CD4-positive, alpha-beta T cell treated with Interleukin-15 for 4 hours (primary cell): ENCODE measurements at places on chromosomes 2 and 18.

DNA sequence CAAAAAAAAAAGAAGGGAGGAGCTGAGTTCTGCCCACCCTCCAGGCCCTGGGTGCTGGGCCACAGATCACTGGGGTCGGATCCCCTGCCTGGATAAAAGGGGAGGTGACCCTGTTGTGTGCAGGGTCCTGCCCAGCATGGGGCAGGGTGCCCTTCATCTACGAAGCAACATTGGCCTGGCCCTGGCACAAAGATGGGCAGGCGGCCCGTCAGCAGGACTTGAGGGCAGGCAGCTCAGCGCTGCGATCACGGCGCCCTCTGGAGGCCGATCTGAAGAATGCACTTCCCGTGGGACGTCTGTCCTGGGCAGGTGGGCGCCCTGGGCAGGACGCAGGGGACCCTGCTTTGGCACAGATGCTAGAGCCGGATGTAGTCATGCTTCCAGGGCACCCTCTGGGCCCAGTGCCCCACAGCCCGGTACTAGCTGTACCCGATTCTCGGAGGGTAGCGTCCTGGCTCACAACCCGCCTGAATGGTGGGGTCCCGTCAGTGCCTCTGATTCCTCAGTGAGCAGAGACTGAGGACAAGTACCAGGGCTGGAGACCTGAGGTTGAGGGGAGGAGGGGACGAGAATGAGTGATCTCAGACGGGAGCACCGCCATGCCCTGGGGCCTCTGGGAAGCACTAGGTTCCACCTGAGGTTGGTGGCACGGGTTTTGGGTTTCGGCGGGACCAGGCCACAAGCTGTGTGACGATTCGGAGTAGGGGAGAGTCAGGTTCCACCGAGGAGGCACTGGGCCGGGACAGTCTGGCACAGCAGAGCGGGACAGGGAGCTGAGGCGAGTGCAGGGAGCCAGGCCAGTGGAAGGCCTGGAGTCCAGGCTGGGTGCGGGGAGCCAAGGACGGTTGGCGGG, 18.0 kb downstream of the ARID5A start:
- DNase-seq, result peak; percentile 66

GRCh38 chr2:118832071-118832790, 15.2 kb downstream of the EN1 start:
- no peak for DNase-seq

- no peak for DNase-seq
Observed at GRCh38 chr2:56211048-56211447, 27.3 kb downstream of the CCDC85A start.

DNA sequence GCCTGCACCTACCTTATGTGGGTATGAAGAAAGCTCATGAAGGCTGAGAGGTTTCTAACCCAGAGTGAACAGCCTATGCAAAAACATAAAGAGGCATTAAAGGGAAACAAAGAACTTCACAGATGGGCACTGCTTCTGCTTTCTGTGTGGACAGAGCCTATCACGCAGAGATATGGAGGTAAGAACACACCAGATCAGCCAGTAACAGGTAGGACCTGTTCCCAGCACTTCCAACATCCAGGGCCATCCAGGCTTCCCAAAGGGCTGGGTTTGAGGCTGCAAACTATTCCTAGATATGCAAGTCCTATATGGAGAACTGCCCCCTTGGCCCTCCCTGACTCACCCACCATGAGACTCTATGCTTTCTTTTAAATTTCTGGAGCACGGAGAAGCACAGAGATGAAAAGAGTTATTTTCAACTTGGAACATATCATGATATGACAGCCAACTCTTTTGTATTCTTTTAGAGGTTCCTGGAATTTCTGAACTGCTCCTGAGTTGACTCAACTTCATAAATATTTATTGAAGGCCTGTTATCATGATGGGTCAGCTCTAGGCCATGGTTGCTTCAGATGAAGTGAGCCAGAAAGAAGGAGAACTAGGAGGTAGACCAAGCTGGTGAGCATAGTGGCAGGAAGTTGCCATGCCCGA, 77.4 kb upstream of the PPP1CB start:
- no peak for DNase-seq

- DNase-seq, result no peak
Observed at GRCh38 chr2:239209783-239210182, 191.0 kb downstream of the HDAC4 start.

DNA sequence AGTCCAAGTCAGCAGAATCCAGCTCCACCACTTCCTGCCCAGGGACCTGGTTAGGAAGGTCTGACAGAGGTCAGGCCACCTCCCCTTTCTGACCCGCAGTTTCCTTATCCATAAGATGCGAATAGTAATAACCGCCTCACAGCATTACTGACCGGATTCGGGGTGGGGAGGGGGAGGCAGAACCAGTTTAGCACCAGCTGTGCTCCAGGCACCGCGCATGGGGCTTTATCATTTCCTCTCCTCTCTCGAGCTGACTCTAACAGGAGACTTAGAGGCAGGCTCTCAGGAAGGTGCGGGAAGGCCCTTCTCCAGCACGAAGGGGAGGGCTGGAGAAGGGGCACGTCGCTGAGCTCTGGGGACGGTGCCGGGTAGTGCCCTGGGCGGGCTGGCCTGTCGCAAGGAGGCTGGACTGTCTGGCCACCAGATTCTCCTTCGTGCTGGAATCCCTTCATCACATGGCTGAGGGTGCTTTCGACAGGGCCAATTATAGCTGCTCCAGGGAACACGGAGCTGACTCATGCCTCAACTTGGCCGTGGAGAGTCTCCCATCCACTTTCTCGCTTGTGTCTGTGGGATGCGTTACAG, 5.7 kb downstream of the EHD3 start:
- no peak for DNase-seq

GRCh38 chr18:43129946-43130524, 14.6 kb upstream of the RIT2 start:
- DNase-seq, result no peak

DNA sequence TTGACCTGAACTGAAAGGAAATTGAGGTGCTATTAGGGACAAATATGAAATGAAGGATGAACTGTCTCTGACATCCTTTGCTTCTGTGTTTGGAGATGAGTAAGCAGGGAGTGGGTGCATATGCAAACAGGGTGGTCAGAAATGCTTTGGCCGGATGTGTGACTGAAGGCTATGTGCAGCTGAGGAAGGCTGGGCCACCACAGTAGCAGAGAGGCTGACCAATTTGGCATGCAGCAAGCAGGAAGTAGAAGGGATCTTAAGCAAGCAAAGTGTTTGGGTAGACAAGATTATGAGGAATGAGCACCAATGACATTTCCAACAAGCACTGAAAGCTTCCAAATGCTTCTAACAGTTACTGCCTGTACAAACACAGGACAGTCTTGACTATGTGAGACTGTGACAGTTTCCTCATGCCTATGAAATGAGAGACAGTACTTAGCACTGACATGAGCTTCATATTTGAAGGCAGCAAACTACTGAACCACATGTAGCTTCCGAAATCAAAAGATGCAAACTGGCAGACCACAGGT, 3.3 kb upstream of the ACTR3 start:
- DNase-seq, result peak; percentile 39

- DNase-seq, result no peak
Observed at GRCh38 chr2:24515831-24516230, 24.8 kb downstream of the NCOA1 start.

DNA sequence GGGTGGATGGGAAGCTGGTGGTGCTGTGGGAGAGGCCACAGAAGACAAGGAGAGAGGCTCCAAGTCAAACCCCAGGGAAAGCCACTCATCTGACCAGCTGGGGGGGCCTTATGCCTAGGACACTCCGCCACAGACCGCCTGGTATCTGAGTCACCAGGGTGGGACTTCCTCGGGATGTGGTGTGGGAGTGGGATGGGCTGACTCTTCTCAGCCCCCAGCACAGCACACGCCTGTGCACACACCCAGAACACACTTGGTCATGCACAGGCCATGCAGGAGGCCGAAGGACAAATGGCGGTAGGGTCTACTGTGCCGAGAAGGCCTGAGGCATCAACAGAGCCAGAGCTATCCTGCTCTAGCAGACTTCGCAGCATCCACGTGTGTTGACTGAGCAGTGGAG, 136.4 kb downstream of the INHBB start:
- no peak for DNase-seq

GRCh38 chr2:56960581-56960980, 776.8 kb downstream of the CCDC85A start:
- no peak for DNase-seq
